ENCODE measurements at places on chromosomes 5 and 9.

DNA sequence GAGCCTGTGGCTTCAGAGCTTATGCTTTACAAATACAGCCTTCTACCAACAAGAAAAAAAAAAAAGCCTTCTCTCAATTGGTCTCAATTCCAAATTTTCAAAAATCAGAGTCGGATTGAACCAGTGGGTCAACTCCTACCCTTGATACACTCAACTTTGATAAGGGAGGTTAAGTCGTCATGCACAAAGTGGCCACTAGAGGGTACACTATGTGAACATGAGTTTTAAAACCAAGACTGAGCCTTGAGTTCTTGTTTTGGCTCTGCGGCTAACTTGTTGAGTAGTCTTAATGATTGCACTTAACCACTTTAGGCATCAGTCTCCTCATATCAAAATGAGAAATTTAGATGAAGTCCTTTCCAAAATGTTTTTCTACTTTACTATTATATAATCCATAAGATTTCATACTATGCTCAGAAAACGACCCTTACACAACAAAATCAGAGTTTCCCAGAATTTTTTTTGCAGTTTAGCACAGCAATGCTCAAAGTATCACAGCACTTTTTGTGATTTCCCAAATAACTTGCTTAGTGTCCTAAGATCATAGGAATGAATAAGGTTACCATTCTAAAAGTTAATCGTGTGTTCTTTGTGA is 92.9 kb upstream of the MTAP start:
- no peak for DNase-seq

DNA sequence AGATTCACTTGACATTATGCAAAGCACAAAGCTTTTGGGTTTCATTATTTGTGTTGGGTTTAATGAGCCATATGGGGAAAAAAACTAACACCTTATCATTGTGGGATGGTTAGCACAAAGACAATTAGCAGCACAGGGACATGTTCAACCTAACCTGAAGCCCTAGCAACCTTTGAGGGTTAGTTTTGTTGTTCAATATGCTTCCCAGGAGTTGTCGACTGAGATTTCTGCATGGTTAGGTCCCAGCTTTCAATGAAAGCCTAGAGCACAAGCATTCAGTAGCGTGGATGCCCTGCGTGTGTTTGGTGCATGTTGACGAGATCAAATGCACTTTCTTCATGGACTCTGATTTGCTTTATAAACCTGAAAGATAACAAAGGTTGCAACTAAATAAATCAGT is 565.2 kb upstream of the TLE4 start:
- no peak for DNase-seq

DNA sequence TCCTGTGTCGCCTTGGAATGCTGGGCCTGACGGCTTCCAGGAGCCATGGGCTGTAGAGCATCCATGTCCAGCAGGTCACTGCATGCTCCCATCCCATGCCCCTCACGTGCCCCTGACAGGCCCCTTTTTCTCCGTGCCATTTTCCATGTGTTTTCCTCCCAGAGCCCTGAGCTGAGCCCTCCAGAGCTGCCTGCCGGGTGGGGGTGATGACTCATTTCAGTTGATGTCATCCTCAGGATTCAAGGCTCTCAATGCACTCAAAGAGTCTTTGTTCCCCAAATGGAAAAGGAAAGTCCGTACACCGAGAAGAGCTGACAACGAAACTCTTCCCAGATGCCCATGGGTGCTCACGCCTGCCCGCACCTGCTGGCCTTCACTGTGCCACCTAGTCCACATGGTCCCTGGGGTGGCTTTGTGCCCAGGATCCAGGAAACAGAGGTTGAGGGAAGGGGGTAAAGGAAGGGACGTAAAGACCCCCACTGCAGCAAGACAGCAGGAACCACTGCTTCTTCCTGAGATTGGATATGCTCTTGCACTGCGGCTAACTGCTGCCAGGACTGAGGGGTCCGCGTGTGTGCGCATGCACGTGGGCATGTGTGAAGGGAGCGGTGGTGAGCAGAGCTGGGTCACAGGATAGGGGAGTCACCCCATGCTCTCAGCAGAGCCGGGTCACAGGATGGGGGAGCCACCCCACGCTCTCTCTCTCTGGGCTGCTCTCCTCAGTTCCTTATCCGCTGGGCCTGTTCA is 27.6 kb downstream of the COL15A1 start:
- DNase-seq = peak; percentile 73

DNA sequence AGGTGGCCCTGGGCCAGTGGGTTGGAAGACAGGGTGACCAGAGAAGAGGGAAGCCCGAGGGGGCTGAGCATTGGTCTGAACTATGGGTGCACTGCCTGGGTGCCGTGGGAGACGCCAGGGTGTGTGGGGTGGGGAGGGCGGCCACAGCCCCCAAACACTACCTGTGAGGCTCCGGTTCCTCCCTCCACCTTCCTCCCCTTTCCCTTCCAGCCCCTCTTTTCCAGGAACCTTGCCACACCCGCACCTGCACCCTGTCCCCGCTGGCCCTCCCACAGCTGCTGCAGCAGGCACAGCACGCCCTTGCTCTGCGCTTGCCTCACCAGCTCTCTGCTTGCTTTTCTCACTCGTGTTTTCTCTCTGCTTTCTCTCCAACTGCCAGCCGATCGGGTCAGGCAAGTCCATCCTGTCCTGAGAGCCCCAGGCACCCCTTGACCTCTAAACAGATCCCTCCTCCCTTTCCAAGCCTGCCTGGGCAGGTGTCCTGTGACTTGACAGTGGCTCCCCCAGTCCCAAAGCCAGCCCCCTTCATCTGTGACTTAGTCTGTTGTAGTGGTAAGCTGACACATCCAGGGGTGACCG is 193.7 kb downstream of the MSX2 start:
- DNase-seq = no peak

DNA sequence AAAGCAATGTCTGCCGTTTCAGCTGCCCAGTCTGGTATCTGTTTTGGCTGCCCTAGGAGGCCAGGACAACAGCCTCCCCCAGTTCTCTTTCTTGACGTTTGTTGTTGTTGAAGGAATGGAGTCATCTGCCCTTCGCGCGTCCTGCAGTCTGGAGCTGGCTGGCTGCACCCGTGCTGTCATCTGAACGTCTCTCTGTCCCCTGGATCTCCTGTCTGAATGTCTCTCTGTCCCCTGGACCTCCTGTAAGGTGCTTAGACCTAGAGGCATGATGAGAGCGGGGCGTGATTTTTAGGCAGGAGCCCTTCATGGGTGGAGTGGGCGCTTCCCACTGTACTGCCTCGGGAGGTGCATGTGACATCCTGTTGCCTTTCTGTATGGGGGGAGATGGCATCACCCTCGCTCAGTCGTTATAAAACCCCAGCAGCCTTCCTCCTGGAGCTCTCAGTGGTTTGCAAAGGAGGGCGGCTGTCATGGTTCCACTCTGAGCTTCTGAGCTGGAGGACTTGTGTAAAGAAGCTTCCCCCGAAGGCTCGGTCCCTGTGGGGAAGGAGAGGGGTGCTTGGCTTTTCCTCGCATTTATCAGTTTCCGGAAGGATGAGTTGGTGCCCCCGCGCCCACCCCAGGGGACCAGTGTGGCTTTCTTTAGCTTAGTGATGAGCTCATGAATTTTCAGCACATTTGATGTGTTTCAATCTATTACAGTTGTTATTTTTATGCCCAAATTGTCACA is 49.8 kb upstream of the OLFM1 start:
- peak; percentile 24 for DNase-seq

GRCh38 chr5:124888050-124888506 is 141.6 kb upstream of the ZNF608 start:
- DNase-seq = no peak

DNA sequence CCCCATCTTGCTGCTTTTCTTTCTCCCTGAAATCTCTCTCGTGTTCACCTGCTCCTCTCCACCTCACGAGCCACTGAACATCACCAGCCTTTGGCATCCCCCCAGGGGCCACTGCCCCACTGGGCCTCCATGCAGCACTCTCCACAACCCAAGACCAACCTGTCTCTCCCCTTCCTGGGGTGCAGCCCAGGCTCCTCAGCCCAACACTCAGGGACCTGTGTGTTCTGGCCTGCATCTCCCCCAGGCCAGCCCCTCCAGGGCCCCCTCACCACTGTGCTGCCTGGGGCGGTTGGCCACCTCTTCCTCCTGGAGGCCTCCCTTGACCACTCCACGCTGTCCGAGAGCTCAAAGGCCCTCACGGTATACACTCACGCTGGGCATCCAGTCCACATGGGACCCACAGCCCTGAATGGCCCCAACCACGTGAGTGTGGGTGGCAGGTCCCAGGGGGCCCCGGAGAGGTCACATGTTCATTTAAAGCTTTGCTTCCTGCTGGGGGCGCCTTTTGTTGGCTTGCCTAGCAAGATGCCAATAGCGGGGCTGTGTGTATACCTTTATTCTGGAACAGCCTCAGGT is 453 bp upstream of the DOK3 start:
- peak; percentile 41 for DNase-seq

DNA sequence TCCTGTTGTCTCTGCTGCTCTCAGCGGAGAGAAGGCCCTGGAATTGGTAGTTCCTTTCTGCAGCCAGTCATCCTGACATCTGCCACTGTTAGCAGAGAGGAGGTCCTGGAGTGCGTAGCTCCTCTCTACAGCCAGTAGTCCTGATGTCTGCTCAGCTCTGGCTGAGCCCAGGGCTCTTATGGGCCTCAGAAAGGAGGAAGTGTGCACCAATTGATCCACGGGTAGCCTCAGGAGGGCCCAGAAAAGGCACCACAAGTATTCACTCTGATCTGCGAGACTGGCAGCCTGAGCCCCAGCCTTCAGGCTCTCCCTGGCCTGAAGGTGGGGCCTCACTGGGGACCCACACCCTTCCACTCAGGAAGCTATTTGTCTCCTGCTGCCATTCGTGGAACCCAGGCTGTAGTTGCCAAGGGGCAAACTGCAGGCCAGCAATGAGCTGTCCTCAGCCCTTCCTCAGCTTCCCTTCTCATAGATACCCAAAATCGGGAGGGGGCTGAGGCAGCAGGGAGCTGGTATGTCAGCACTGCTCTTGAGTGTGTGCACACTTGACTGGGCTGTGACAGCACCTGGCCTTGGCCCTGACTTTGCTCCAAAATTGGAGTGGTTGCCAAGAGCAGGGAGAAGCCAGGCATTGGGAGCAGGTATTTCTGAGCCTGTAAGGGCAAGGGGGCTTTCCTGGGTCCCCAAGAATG is 1049.5 kb upstream of the ACO1 start:
- no peak for DNase-seq

- peak; percentile 97 for DNase-seq
These were observed 80.2 kb upstream of the IER5L start for GRCh38 chr9:129258124-129258822.

DNA sequence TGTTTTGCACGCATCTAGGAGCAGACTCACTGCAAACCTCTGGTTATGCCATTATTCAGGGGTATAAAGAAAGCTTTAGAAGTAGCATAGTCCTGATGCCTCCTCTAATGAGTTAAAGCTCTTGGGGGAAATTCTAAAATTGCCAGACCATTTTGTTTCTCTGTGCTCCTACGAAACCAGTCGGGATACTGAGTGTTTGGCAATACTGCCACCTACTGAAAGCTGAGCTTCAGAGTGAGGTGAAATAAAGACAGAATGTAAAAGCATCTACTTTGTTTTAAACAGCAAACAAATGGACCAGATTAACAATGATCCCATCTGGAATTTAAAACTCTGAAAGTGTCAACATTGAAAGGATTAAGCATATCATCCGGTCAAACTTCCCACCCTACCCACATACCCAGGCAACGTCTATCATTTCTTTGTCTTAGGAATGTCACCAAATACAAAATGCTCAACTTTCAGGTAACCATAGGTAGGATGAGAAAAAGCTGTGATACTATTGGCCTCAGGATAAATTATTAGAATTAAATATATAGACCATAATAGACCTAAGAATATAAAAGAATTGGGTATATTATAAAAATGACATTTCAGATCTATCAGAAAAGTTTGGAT is 77.8 kb upstream of the SHISAL2B start:
- peak; percentile 30 for DNase-seq

DNA sequence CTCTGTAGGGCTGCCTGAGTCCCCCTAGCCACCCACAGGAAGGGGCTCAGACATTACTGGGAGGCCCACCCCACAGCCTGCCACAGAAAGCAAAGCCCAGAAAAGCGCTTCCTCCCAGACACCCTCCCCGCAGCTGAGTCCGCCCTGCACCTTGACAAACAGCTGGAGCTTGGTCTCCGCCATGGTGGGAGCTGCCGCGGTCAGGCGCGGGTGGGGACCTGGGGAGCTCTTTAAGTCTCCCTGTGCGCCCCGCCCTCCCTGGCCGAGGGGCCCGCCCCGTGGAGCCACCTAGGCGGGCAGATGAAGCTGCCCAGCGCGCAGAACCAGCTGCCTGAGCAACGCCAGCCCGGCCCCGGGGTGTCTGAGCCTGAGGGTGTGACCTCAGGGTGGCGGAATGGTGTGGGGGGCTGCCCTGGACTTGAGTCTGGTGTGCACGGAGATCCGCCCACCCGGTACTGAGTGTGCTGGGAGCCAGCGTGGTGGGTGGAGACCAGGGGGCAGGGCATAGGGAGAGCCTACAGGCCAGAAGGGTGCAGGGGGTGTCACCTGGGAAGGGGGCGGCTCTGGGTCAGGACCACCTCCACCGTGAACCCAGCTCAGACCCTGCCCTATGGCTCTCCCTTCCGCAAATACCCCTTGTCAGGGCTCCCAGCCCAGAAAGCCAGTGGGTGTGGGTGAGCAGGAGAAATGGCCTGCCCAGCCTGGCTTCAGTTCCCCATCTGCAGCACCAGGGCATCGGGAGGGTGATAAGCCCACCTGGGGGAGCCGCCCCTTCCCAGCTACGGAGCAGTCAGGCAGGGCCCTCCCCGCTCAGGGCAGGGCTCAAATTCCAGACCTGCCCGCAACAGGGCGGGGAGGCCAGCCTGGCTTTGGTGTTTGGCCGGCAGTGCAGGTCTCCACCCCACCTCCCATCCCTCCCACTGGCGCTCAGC is at the start of gene CLIC3:
CLIC3 (minus strand) TSS at position 208 of the 932 bp plus-strand sequence; CDS start at position 183, 25 bp downstream.
- DNase-seq = peak; percentile 56

GRCh38 chr5:159511570-159511969 is 181.3 kb upstream of the IL12B start:
- DNase-seq = no peak

- DNase-seq = peak; percentile 79
These were observed 10.2 kb downstream of the HAND1 start for GRCh38 chr5:154467655-154468354.

DNA sequence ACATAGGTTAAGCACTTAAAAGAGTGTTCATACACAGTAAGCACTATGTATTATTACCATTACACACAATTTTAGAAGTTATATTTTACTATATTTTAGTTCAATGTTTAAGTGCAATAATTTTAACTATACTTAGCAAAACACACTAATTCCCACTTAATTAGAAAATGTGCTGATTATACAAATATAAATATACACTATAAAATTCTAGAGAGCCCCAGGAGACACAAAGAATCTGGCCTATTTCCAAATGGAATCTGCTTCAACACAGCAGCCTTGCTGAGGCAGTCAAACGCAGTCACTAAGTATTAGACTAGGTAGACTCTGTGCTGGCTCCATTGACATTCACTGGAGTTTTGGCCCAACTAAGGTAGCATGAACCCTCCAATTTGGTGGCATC is 160.9 kb downstream of the CETN3 start:
- no peak for DNase-seq

DNA sequence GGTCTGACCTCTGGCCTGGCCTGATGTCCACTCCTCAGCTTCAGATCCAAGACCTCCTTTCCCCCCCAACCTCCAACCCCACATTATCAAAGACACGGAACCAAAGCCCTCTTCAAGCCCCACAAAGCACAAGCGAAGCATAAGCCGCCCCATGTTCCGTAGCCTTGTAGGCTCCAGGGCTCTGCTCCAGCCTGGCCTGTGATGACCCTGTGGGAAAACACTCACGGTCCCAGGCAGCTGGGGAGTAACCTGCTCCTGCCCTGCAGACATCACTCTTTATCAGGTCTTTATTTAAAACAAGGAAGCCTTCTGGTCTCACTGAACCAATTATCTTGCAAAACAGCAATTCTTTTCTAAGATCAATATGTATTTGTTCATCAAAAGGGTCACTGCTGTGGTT is 15.4 kb upstream of the WNK2 start:
- no peak for DNase-seq
